ENCODE measurements at places on chromosomes 2 and 18. TPM values are rescaled to one million over a fixed set of nuclear protein-coding genes. Genes with fewer than 3 reads are reported as not detected.

SLC4A3 gene
- total RNA-seq, result 2.9 TPM

CSRNP3 gene
- 3.7 TPM for total RNA-seq

RALB gene
- total RNA-seq, result 34.4 TPM

CABYR gene
- total RNA-seq, result 0.52 TPM

PROC gene
- 1.3 TPM for total RNA-seq

BMPR2 gene
- 13.3 TPM for total RNA-seq
